ENCODE measurements at places on chromosomes 2 and 18.

- DNase-seq = no peak
Measured at GRCh38 chr2:122736279-122736678, 980.8 kb downstream of the TSN start.

DNA sequence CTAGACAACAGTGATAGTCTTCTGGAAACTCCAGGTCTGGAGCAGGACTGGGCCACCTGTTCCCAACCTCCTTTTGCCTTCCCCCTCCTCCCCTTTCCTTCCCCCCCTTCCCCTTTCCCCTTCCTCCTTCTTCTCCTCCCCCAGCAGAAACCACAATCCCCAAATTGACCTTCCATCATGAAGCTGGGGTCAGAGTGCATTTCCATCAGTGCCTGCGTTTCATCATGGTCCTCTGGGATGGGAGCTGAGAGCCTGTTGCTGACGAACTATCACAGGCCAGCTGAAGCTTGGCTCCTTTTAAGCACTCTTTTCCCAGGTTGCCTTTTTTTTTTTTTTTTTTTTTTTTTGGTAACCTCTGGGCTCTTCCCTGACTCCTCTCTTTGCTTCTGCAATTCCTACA lies 52.6 kb upstream of the SMAD2 start:
- no peak for DNase-seq

DNA sequence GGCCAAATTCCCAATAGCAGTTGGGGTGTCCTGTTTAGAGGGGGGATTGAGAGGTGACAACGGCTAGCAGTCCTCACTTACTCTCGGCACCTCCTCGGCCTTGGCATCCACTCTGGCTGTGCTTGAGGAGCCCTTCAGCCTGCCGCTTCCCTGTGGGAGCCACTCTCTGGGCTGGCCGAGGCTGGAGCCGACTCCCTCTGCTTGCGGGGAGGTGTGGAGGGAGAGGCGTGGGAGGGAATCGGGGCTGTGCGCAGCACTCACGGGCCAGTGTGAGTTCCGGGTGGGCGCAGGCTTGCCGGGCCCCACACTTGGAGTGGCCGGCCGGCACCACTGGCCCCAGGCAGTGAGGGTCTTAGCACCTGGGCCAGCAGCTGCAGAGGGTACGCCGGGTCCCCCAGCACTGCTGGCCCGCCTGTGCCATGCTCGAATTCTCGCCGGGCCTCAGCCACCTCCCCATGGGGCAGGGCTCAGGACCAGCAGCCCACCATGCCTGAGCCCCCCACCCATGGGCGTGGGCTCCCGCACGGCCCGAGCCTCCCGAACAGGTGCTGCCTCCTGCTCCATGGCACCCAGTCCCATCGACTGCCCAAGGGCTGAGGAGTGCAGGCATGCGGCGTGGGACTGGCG lies 705.9 kb upstream of the ZNF804A start:
- no peak for DNase-seq

GRCh38 chr2:171289316-171289715 lies 128.6 kb upstream of the TLK1 start:
- DNase-seq = no peak

DNA sequence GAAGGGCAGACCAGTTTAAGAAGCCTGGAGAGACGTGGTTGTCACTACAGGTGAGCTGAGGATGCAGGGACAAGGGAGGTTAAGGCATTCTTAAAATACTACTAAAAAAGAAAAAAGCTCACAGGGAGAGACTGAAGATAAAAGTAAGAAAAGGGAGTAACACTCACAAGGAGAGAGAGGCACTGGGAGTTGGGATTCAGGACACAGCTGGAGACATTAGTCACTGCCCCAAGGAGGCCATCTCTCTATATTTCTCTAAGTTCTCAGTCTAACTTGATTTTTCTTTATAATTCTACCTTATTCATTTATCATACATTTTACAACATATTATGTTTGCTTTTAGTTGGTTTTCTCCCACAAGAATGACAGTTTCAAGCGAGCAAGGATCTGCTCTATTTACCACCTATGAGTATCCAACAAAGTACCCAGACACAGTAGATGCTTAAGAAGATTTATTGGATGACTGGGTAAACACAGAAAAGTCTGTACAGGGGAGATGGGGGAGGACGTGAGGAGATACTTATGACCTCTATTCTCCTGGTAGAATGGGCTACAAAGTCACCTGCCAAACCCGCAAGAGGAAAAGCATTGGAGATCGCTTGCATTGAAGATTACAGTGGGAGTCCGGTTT lies 2.2 kb downstream of the SERPINE2 start:
- DNase-seq = no peak

DNA sequence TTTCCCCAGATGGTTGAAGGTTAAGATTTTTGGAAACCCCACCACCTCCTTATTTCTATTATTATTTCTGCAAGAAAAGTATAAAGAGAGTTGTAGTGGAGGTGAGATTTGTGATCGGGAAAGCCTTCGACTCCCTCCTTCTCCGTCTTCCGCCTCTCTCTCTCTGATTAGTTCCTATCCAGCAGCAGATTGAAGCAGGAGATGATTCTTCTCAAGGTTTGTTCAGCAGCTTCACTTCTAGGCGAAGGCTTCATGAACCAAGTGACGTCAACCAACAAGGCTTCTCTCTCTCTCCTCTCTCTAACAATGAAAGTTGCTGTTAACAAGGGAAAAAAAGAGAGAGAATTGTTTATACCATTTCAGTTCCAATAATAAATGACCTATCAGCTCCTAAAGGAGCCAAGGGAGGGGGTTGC lies at the start of gene BAZ2B:
BAZ2B (minus strand) TSS at position 263 of the 416 bp plus-strand sequence. CDS start 137,829 bp downstream, outside the sequence.
- DNase-seq = no peak

- no peak for DNase-seq
Measured at GRCh38 chr2:201220102-201220570, 37.2 kb downstream of the CASP10 start.

DNA sequence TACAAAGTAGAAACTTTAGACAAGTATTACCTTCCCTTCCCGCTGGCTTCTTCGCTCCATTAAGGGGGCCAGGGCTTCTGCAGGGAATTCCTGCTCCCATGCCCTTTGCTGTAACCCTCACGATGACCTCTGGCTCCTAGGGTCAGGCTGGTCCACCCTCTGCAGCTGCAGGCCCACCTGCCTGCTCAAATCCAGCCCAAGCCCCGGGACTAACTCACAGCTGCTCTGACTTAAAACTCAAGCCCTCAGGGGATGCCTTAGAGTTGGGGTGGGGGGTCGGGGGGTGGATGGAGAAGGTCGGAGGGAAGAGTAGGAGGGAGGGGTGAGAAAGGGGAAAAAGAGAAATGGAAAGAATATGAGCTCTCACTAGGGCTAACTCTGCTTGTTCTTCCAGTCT lies 4.9 kb downstream of the IGFBP5 start:
- DNase-seq = no peak

DNA sequence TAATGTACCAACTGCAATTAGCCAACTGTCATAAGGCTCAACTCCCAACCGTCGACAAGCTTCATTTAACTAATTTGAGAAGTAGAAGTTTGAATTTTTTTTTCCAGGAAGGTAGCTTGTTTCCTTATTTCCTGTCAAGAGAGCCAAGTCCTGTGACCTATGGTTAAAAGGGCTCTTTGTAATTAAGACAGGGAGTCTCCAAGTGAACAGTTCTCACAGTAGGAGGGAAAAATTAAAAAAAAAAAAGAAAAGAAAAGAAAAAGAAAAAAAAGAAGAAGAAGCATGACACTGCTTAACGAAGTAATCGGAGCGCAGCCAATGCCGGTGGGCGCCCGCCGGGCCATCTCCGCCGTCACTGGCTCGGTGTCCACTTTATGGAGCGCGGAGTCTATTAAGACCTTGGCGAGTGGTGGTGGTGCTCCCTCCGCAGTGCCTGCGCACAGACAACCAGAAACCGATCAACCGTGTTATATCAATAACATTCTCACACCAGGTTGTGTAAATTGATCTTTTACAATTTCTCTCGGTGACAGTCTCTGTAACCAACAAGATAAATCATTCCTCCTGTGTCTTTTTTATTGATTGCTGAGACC lies 197.2 kb upstream of the POU3F3 start:
- DNase-seq = no peak

GRCh38 chr2:42371611-42372473 lies 10.8 kb upstream of the COX7A2L start:
- DNase-seq = no peak

DNA sequence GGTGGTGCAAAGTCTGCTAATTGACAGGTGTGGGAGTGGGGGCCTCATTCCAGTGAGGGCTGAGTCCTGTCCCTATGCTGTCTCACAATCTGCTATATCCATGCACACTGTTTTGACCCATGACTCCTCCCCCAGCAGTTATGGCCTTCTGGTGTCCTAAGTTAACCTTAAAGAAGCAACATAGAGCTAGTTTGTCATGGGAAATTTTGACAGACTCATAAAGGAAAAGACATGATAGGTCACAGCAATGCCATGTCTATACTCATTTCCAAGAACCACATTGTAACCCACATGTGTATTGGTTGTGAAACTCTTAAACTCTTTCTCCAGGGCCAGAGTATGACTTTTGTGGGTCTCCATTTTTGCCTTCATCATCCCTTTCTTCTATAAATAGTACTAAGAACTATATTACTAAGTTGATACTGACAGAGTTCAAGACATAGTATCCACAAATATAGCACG lies 78.2 kb upstream of the SLC1A4 start:
- no peak for DNase-seq

DNA sequence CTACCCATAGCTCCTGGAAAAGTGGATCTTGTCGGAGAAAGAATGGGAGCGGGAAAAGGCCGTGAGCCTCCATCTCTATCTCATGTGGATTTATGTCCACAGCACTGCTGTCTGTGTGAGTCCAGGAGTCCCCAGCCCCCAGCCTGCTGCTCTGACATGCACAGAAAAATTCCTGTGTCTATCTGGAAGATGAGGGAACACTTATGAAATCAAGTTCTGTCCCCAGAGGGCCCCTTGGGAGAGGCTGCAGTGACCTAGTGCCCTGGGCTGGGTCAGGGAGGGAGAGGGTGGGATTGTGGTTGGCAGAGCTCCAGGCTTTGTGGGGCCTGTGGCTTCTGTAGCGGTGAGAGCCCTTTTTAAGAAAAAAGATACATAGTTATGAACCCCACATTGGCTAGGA lies 37.6 kb downstream of the HJURP start:
- DNase-seq = no peak

GRCh38 chr2:43481927-43482542 lies 113.8 kb downstream of the THADA start:
- DNase-seq = no peak

DNA sequence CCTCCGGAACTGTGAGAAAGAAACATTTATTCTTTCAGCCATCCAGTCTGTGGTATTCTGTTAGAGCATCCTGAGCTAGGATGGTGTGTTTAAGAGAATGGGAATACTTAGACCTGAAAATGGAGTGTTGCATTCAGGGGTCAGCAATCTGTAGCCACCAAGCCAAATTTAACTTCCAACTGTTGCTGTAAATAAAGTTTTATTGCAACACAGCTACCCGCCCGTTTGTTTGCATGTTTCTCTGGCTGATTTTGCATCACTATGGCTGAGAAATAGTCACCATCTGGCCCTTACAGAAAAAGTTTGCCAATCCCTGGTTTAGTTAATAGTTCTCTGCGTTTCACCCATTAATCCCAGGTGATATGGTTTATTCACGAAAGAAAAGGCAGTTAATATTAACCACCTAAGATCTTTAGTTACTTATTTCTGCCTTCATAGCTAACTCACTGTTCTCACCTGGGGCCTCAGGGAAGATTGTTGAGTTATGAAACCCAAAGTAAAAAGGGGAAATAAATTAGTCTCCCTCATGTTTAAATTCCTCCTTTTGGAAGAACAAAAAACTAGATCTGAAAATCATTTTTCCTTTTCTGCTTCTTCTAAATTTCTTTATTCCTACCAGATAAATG lies 9.5 kb upstream of the CYS1 start:
- no peak for DNase-seq

GRCh38 chr2:128732976-128733431 lies 414.3 kb upstream of the HS6ST1 start:
- no peak for DNase-seq

DNA sequence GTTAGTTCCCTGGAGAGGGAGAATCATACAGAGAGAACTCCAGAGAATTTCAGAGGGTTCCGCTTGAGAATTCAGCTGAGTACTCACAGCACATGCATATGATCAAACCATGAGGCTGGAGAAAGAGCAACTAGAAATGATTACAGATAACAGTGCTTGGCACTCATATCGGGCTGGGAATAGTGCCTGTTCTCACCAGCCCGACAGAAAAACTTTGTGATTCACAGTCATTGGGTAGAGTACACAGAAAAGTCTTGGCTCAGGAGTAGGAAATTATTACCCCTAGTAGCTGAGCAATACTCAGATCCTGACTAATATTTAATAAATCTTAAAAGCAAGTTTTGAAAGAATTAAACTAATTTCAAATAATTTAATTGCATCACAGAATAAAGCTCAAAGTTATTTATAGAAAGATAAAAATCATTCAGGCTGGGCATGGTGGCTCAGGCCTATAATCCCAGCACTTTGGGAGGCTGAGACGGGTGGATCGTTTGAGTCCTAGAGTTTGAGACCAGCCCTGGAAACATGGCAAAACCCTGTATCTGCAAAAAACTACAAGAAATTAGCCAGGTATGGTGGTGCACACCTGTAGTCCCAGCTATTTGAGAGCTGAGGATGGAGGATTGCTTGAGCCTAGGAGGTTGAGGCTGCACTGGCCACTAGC lies 6.8 kb downstream of the WDPCP start:
- DNase-seq = no peak

DNA sequence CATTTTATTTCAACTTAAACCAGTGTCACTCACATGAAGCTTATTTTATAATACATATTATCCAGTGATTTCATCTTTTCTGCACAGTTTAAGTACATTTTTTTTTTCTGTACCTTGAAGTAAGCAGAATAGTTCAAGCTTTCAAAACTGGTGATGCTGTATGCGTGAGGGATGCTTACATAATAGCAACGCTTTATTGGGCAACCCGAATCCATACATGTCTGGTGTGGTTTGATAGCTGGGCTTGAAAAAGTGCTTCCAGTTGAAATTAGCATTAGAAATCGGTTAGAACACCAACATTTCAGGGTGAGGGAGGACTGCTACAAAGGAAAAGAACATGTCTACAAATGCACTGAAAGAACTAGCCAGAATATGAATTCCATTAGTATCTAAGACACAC lies 117.4 kb downstream of the MBP start:
- no peak for DNase-seq

DNA sequence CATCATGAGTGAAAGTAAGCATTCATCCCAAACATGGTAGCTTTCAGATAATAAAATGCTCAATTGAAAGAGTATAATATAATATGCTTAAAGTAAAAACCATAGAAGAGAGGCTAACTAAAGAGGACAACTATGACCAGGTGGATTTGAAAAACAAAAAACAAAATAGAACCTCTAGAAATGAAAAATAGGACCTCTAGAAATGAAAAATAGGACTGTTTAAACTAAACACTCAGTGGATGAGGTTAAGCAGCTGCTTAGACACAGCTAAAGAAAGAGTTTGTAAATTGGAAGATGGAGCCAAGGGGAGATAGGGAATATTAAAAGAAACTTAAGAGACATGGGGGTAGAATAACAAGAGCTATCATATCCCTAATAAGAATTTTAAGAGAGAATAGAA lies 301.6 kb downstream of the BCL2 start:
- no peak for DNase-seq

DNA sequence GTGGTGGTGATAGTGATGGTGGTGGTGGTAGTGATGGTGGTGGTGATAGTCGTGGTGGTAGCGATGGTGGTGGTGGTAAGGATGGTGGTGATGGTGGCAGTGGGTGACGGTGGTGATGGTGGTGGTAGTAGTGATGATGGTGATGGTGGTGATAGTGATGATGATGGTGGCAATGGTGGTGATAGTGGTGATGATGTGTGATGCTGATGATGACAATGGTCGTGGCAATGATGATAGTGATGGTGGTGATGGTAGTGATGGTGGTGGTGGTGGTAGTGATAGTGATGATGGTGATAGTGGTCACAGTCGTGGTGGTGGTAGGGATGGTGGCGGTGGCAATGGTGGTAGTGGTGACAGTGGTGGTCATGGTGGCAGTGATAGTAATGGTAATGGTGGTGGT lies 243.9 kb upstream of the RAB6C start:
- no peak for DNase-seq

GRCh38 chr2:40101131-40101575 lies 322.1 kb upstream of the THUMPD2 start:
- no peak for DNase-seq

All from stimulated activated CD8-positive, alpha-beta memory T cell treated with anti-CD3 and anti-CD28 coated beads, Interleukin-15, amount 100 ng/mL, for 24 hours (primary cell).